T-helper 2 cell treated with Interferon-gamma antibody and Interleukin-4, amounts not matched to agents 100 ng/mL and 5 ng/mL, for 36 hours (primary cell): ENCODE measurements at places on chromosomes 6 and 20. TPM values are rescaled to one million over a fixed set of nuclear protein-coding genes. Genes with fewer than 3 reads are reported as not detected.

Gene GTSF1L
- 0.23 TPM in 1 of 2 replicates, not detected in the other for total RNA-seq

Gene KIF13A
- total RNA-seq, result not detected in 2 replicates

Gene SLC2A4RG
- total RNA-seq, result 102 and 113 TPM in 2 replicates

Gene ENPP1
- total RNA-seq, result 3.5 TPM in 2 replicates

Gene WFDC10B
- not detected in 2 replicates for total RNA-seq

Gene PPP2R5D
- total RNA-seq, result 52.6 and 56.1 TPM in 2 replicates

Gene KIAA1755
- not detected in 2 replicates for total RNA-seq
